ENCODE measurements at places on chromosomes 3 and 15. TPM values are rescaled to one million over a fixed set of nuclear protein-coding genes. Genes with fewer than 3 reads are reported as not detected.

HMG20A gene
- total RNA-seq = 40.0 TPM

FAM43A gene
- total RNA-seq = 8.1 TPM

CCR9 gene
- total RNA-seq = 8.1 TPM

MYL3 gene
- total RNA-seq = not detected

ALS2CL gene
- 37.5 TPM for total RNA-seq

CD86 gene
- not detected for total RNA-seq

ARMC8 gene
- 55.0 TPM for total RNA-seq

ATP13A5 gene
- total RNA-seq = not detected

SKOR1 gene
- 1.3 TPM for total RNA-seq

CCK gene
- total RNA-seq = not detected

ACAN gene
- not detected for total RNA-seq

CRYGS gene
- 5.5 TPM for total RNA-seq

SLC24A5 gene
- total RNA-seq = not detected

ROPN1 gene
- total RNA-seq = not detected

ACOX2 gene
- total RNA-seq = not detected

KBTBD13 gene
- total RNA-seq = not detected

Data from T-cell (primary cell).